ENCODE measurements at places on chromosomes 6 and 20.

- DNase-seq: peak; percentile 9
Measured at GRCh38 chr6:52356017-52356416, 5.9 kb upstream of the PAQR8 start.

GRCh38 chr6:33589731-33590530, 9.9 kb upstream of the BAK1 start:
- peak; percentile 25 for DNase-seq

- no peak for DNase-seq
Measured at GRCh38 chr6:158026901-158027589, 45.4 kb downstream of the SYNJ2 start.

DNA sequence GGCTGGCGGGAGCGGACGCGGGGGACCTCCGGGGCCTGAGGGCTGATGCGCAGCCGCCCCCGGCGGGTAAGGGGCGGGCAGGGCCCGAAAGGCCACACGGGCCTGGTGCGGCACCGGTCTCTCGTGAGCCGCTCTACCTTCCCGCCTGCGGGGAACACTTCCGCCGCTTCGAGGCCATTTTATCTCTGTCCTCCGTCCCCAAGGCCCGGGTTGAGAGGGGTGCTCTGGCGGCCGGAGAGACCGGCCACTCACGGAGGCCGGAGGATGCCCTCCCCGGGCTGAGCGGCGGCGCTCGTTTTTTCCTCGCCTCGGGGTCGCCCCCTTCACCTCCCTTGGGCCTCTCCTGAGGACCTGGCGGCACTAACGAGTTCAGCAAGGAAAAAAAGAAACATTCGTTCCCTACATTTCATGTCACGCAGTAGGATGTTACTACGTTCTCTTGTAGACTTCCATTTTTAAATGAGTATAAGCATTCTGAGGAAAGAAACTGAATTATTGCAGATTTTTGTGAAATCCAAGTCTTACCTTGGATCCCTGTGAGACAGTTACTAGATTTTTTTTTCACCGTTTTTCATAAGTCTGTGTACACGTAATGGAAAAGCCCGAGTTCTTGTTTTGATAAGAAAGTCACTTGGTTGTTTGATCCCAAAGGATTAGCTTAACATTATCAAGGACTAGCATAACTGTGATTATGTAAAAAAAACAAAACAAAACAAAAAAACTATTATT, 575 bp downstream of the WTAP start:
- DNase-seq: peak; percentile 79

DNA sequence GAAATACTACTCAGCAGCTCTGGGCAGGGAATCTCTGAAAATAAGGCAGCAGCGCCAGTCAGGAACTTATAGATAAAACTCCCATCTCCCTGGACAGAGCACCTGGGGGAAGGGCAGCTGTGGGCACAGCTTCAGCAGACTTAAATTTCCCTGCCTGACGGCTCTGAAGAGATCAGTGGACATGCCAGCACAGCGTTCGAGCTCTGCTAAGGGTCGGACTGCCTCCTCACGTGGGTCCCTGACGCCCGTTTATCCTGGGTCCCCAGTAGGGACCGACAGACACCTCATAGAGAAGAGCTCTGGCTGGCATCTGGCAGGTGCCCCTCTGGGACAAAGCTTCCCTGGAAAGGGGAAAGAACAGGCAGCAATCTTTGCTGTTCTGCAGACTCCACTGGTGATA, 59.0 kb downstream of the COL21A1 start:
- DNase-seq: no peak

GRCh38 chr6:162856885-162857284, 129.1 kb downstream of the PACRG start:
- no peak for DNase-seq

- DNase-seq: no peak
Measured at GRCh38 chr6:142463988-142464387, 162.2 kb downstream of the ADGRG6 start.

DNA sequence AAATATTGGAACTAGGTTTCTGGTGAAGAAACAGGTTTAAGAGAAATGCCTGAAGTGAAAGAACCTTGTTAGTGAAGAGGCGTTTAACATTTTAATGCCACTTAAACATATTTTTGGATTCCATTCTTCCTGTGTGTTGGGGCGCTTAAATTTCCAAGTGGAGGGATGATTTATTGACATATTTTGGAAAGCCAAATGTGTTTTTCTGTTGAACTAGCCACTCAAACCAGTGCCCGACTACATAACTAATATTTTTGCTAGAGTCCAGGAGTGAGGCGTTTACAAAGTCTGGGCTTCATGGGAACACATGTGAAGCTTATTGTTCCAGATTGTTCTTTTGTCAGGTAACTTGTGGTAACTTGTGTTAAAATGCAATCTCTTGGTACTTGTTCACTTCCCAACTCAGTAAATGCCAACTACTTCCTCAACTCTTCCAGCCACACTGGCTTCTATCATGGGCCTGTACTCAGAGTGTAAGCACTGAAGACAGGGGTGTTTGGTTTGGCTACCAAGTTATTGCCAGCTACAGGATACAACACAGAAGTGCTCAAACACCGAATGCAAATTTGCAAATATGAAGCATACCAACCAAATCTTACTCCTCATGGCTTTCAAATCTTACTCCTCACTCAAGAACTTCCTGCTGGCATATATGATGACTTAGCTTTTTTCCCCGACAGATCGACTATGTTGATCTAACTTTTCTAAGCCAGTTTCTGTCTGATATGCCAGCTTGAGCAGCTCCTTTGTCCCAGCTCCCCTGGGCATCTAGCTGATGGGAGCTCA, 2.0 kb upstream of the ZNFX1 start:
- DNase-seq: peak; percentile 52

- DNase-seq: no peak
Measured at GRCh38 chr6:121285041-121285440, 49.2 kb downstream of the TBC1D32 start.

DNA sequence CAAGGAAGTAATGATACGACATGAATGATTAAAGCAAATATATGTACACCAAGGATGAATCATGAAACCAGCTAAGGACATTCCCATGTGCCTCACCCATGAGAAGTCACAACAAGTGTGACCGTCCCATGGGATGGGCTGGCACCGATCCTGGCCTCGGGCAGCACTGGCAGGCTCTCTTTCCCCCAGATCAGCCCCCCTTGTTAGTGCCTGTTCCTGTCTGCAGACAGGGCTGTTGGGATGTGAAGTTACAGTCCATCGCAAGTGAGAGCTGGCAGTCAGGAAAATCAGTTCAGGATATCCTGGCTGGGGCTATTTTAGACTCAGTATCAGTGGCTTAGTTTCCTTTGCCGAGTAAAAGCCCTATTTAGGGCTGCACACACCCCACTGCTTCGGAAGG, 129.2 kb upstream of the SNX9 start:
- DNase-seq: no peak

- DNase-seq: peak; percentile 45
Measured at GRCh38 chr6:40719671-40720374, 132.7 kb upstream of the LRFN2 start.

GRCh38 chr20:57013217-57013616, 253.2 kb downstream of the BMP7 start:
- no peak for DNase-seq

- no peak for DNase-seq
Measured at GRCh38 chr20:56922497-56922896, 293.4 kb downstream of the TFAP2C start.

Measured in erythroblast (primary cell).